ENCODE measurements at places on chromosomes 13 and 19.

DNA sequence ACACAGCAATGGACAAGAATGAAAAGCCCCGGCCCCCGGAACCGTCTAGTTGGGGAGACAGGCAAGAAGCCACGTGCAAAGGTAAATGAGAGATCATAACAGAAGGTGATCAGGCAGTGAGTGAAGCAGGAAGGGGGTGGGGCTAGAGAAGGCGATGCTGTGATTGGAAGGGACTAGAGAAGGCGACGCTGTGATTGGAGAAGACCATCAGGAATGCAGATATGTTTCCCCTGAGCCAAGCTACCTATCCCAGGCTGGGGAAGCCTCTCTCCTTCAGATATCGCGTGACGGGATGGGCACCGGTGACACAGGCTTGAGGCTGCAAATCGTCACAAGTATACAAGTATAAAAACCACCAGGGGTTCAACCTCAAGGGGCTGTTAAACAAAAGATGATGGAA, 21.8 kb downstream of the DCAF15 start:
- H3K4me1 ChIP-seq = peaks cover 24% of the 10 kb centered on the region
- H3K4me3 ChIP-seq = no peak overlapping the region
- peaks cover 11% of the 10 kb centered on the region for H3K36me3 ChIP-seq
- no peak overlapping the region for H3K27ac ChIP-seq

GRCh38 chr13:101917833-101918661, 465.6 kb downstream of the ITGBL1 start:
- no peak overlapping the region for H3K27ac ChIP-seq
- H3K4me1 ChIP-seq = peaks cover 6% of the 10 kb centered on the region
- no peak overlapping the region for H3K4me3 ChIP-seq
- no peak for DNase-seq

- H3K36me3 ChIP-seq = no peaks in the 10 kb centered on the region
- H3K4me3 ChIP-seq = peak overlapping the region; percentile 99
- H3K27ac ChIP-seq = peak overlapping the region; percentile 100
These were observed 11.9 kb downstream of the PEAK3 start for GRCh38 chr19:2270157-2270422.

DNA sequence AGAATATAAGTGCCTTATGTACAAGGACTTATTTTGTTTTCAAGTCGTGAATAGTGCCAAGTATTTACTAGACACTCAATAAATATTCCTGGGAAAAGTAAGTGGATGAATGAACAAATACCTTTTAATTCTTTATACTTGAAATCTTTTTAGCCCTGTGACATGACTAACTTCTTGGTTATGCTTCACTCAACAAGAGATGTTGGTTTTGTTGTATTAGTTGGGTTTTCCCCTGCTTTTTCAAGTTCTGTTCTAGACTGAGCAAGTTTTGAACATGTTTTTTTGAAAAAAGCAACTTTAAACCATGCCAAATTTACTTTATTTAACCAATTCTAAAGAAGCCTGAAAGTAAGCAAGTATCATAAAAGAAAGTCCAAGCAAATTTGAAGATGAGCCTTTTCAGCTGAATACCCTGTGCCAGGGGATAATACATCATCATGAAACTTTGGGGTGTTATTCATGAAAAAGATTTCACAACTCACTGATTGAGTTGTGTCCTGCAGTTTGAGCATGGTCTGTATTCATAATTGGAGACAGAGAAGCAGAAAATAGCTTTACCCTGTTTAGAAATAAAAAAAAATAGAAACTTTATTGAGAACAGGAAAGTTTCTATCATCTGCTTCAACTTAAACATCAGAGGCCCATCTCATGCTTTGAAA, 11.1 kb downstream of the LMO7 start:
- H3K27me3 ChIP-seq = no peaks in the 10 kb centered on the region
- no peak overlapping the region for H3K27ac ChIP-seq
- no peak for DNase-seq
- H3K4me1 ChIP-seq = no peaks in the 10 kb centered on the region

GRCh38 chr13:19156013-19156825, 25.4 kb downstream of the TUBA3C start:
- no peak overlapping the region for H3K4me3 ChIP-seq
- H3K36me3 ChIP-seq = no peaks in the 10 kb centered on the region
- DNase-seq = no peak
- no peaks in the 10 kb centered on the region for H3K4me1 ChIP-seq
- no peaks in the 10 kb centered on the region for H3K27me3 ChIP-seq

Measured in gastrocnemius medialis (tissue), 4 donors.